ENCODE measurements at places on chromosomes 6 and 20. TPM values are rescaled to one million over a fixed set of nuclear protein-coding genes. Genes with fewer than 3 reads are reported as not detected.

- no peak overlapping the region for H3K4me3 ChIP-seq
- no peaks in the 10 kb centered on the region for H3K27me3 ChIP-seq
- no peaks in the 10 kb centered on the region for H3K36me3 ChIP-seq
- no peaks in the 10 kb centered on the region for H3K4me1 ChIP-seq
Observed at GRCh38 chr20:57205606-57206219, 60.7 kb downstream of the BMP7 start.

GRCh38 chr6:27154696-27155095 lies 92.8 kb upstream of the PRSS16 start:
- no peaks in the 10 kb centered on the region for H3K36me3 ChIP-seq
- DNase-seq: no peak
- H3K4me1 ChIP-seq: peaks cover 7% of the 10 kb centered on the region
- no peak overlapping the region for H3K4me3 ChIP-seq
- no peaks in the 10 kb centered on the region for H3K27me3 ChIP-seq

- no peak overlapping the region for H3K27ac ChIP-seq
- DNase-seq: peak; percentile 10
- H3K4me1 ChIP-seq: no peaks in the 10 kb centered on the region
- H3K4me3 ChIP-seq: no peak overlapping the region
- H3K27me3 ChIP-seq: no peaks in the 10 kb centered on the region
Observed at GRCh38 chr20:24662752-24663365, 193.4 kb downstream of the SYNDIG1 start.

Gene ALDH8A1
- 1.0 TPM for total RNA-seq

DNA sequence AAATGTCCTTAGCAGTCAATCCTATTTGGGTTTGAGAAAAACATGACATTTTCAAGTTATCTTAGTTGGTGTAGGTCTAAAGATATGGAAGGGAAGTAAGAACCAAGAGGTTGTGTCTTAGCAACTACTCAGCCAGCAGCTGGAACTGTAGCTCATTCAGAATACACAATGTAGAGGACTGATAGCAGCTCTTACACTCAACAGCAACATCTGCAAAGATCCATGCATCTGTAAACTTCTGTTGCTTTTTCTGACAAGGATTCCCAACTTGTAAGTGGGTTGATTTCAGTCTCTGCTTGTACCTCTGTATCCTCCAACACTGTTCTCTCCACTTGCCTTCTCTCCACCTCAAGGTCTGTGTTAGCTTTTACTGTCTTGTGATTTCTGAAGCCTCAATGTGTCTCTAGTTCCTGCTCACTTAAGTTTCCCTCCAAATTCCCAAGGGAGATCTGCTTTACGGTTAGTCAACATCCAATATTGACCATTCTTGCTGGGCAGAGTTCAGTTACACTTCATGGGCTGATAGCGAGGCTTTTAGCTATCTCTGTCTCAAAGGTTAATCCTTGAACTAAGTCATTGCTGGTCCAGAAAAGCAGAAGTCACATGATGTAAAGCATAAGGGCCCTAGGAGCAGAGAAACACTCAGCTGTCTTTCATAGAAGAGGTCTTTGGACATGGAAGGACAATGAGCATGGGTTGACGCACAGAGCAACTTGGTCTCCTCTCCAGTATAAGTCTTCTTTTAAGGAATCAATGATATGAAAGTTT lies 71.6 kb upstream of the LGSN start:
- H3K36me3 ChIP-seq: no peaks in the 10 kb centered on the region
- no peak for DNase-seq
- H3K4me1 ChIP-seq: no peaks in the 10 kb centered on the region
- H3K27me3 ChIP-seq: no peaks in the 10 kb centered on the region

Data from spleen (tissue), 13 donors.